Upper lobe of left lung (tissue), 6 donors: ENCODE measurements at places on chromosomes 6 and 20.

DNA sequence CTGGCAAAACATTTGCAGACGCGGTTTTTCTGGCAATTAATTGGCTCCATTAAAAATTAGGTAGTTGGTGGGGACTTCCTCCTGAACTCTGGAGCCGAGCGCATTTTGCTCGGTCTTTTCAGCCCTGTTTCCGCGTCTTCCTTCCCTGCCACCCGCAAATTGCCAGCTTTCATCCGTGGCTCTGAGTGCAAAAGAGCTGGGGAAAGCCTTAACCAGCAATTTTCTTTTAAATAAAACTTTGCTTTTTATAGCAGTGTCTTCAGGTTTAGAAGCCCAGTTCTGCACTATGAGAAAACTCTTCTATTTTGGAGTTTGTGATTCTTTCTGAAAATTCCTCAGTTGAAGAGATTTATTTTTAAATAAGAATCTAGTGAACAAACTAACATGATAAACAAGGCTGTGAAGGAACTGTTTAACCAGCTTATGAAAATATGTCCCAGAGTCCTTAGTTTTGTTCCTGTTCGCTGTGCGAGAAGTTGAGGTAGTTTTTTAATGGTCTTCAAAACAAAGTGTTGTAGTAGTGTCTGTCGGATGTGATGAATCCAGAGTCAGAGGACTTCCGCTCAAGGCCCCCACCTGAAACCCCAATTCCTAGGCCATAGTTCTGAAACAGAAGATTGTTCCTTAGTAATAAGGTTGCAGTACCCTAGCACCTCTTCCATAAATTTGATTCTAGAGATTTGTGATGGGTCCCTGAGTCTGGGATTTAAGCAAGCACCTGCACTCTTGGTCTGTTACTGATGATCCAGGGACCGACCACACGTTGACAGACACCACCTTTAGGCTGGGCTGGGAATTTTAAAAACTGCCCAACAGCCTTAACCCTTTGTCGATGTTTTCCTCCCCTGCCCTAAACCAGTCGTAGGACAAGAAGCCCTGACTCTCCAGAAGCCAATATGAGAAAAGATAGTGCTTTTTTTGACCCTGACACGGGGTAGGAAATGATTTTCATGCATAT is 950 bp downstream of the KCTD20 start:
- no peak for DNase-seq

GRCh38 chr20:49100972-49101371 is 54.9 kb downstream of the CSE1L start:
- no peak for DNase-seq

- no peak for DNase-seq
Measured at GRCh38 chr6:51768087-51768486, 319.3 kb downstream of the PKHD1 start.

DNA sequence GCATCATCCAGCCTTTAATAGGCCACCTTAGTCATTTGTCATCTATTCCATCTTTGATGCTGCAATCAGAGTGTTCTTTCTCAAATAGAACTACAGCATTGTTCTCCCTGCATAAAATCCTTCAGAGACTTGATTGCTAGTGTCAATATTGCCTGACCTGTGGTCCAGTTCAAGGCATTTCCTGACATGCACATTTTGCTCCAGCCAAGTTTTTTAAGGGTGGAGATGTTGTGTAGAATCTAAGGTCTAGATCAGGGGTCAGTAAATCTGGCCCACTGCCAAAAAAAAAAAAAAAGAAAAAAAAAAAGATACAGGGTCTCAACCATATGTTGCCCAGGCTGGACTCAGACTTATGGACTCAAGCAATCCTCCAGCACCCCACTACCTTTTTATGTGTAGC is 354.4 kb downstream of the FRK start:
- DNase-seq: no peak

DNA sequence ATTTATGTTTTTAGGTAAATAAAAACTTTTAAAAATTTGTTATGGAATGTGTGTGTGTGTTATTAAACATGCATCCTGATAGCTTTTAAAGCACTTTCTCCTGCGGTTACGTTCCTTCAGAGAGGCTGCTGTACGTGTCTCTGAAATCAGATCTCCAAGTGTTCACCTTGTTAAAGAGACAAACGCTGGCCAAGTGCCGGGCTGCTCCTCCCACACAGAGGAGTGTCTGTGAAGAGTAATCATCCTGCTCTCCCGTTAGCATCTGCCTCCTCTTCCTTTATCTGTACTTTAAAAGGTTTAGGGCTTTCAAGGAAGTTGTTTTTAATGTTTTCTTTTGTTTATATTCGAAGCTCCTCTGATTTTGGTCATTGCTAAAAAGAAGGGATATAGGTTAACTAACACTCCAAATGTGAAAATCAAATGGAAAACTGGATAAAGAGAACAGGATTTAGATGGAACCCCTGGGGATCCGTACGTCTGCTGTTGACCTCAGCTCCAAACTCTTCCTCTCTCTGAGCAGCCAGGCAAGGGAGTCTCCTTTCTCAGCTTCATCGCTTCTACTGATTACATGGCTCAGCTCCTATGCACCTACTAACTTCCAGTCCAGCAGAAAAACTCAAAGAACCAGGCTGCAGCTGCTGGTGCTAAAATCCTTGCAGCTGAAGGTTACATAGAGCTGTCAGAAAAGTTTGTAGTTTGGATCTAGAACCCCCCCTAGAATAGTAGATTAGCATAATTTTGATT is 20.0 kb downstream of the IRF4 start:
- DNase-seq: peak; percentile 65

GRCh38 chr6:30568245-30568644 is 3.0 kb upstream of the ABCF1 start:
- DNase-seq: no peak

GRCh38 chr20:16692009-16692408 is 37.8 kb upstream of the SNRPB2 start:
- no peak for DNase-seq

DNA sequence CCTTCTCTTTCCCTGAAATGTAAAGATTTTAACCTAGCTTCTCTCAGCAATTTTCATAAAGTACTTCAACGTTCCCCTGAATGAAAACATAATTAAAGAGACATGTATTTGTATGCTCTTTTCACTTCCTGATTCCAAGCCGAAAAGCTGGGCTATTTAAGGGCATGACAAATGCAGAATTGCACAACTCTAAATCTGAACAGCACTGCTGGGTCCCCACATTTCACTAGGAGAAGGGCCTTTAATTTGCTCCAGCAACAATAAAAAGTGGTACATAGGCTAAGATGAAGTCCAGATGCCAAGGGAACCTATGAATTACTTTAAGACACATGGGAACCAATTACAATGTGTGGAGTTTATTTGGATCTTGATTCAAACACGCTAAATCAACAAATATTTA is 42.0 kb downstream of the IRAK1BP1 start:
- no peak for DNase-seq

DNA sequence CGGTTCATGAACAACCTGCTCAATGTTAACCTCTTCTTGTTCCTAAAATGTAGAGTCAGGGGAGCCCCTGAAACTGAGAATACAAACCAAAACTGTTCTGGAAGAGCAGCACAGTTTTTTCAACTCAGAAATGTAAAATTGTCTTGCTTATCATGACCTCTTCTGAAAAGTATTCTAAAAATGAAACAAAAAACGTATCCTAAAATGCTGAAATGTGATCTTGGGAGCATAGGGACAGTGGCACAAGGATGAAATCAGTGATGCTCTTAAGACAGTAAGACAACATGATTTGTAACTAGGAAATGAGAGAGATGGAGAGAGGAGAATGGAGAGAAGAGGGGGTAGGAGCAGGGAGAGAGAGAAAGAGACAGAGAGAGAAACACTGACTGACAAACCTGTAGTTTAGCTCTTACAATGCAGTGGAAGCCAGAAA is 27.5 kb downstream of the NCOA7 start:
- no peak for DNase-seq

DNA sequence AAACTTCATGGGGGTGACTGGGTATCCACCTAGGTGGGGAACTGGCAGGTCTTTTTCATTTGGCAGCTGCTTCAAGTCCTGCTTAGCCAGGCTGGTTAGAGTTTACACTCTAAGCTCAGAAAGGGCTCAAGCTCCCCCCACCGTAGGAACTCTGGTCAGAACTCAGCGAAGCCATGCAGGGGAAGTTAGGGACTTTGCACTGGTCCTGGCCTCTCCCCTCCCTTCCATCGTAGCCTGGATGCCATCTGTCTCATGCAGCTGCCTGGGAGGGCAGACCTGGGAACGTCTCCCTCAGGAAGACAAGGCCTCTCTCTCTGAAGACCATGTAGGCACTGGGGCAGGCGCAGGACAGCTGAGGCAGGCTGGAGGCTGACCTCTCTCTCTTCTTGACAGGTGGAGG is 183.8 kb upstream of the UST start:
- DNase-seq: no peak

- DNase-seq: peak; percentile 46
Measured at GRCh38 chr20:44309763-44310663, 989 bp downstream of the FITM2 start.

GRCh38 chr6:44223319-44224028 is at the start of gene SLC29A1:
Gene SLC29A1, plus strand, starts transcription at chr6:44223595. Its CDS starts 3,719 bp downstream, at chr6:44227314.
- peak; percentile 96 for DNase-seq

DNA sequence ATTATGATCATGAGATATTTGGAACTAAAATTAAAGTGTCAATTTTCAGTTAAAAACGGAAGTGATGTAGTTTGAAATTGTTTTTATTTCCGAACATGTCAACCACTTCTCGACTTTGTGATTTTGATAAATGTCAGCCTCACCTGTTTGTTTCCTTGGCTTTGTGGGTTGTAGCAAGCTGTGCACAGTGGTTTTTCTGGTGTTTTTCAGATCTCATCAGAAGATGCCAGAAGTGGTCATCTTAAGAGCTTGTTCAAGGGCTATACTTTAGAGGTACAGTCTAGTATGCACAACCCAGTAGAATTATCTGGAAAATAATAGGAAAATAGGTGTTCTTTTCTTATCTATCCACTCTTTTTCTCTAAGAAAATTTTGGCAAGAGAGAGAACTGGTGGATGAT is 134.0 kb downstream of the GRIK2 start:
- DNase-seq: no peak

GRCh38 chr6:90385759-90386313 is 89.2 kb upstream of the BACH2 start:
- no peak for DNase-seq

DNA sequence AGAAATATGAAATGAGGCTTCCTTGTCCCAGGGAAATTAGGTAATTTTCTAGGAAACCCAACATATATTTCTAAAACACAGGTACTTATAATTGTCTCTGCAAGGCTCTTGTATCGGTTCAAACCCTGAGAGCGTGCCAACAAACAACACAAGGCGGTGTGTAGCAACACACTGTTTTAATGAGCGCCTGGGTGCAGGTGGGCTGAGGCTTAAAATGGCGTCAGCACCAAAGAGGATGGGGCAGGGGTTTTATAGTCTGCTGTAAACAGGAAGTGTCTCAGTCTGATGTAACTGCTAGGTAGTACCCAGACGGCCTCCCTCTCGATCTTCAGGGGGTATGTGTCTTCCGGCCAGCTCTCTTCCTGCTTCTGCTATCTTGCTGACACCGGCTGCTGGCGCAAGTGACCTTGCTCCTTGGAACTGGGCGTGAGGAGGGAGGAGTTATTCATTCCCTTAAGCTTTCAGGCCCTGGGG is 69.7 kb downstream of the EPB41L2 start:
- no peak for DNase-seq

GRCh38 chr6:19613678-19614077 is 223.5 kb upstream of the ID4 start:
- DNase-seq: no peak

GRCh38 chr20:9995510-9996272 is 39.1 kb upstream of the ANKEF1 start:
- DNase-seq: no peak
